Right kidney (tissue), 9 donors: ENCODE measurements at places on chromosomes 4 and X.

DNA sequence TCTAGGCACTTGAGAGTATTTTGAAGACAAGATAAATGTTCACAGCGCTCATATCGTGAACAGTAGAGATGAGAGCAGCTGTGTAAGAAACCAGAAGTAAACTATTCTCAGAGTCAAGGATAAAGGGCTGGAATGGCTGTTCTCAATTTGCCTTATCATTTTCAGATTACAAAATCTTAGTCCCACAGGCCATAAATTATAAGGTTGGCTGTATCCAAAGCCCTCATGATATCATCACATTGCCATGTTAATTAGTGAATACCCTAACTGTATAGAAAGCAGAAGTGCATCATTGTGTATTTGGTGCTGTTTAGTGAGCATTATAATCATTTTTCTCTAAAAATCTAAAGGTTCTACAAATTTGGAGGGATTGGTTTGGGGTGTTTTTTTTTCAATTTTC, 168.9 kb upstream of the EDNRA start:
- no peak for DNase-seq

- no peak for DNase-seq
Measured at GRCh38 chrX:147978931-147979330, 2.2 kb upstream of the FMR1NB start.

DNA sequence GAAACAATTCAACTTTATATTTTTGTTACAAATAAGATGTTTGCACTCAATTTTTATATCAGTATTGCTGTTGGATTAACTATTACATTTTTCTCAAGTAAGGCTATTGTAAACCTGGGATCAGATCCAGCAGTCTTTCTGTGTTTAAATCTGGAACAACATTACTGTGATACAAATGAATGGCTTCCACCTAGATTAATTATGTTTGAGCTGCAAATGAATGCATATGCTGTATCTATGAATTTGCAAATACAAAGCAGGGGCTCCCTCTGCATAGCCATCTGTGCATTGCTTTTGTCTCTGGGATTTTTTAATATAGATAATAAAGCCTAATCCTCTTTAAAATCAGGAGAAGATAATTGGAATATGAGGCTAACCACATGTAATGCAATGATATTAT, 69.8 kb upstream of the NEIL3 start:
- no peak for DNase-seq

DNA sequence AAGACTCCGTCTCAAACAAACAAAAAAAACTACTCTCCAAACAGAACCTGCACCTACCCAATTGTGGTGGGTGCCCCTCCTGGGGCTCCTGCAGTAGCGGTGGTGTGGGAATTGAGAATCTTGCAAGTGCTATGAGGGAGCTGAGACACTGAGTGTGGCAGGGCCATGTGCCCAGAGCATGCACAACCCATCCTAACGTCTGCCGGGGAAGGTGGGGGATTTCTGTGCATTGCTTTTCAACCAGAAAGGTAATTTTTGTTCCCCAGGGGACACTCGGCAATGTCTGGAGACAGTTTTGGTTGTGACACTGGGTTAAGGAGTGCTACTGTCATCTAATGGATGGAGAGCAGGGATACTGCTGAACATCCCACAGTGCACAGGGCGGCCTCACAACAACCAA, 35.7 kb downstream of the TBL1X start:
- DNase-seq = no peak

- DNase-seq = peak; percentile 82
Measured at GRCh38 chr4:3073158-3074077, 920 bp downstream of the HTT-AS start.

- no peak for DNase-seq
Measured at GRCh38 chr4:141309874-141310273, 89.2 kb downstream of the ZNF330 start.

DNA sequence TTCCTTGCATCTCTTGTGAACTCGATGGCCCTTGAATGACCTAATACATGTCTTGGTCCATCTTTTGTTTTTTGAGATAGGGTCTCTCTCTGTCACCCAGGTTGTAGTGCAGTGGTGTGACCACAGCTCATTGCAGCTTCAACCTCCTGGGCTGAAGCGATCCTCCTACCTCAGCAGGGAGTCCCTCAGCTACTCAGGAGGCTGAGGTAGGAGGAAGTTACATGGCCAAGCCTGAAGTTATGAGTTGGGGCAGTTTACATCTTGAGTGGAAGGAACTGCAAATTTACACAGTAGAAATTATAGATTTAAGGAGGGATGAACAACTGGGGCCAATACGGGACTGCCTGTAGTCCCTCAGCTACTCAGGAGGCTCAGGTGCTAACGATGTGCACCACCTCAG, 97.2 kb upstream of the METTL14 start:
- no peak for DNase-seq

DNA sequence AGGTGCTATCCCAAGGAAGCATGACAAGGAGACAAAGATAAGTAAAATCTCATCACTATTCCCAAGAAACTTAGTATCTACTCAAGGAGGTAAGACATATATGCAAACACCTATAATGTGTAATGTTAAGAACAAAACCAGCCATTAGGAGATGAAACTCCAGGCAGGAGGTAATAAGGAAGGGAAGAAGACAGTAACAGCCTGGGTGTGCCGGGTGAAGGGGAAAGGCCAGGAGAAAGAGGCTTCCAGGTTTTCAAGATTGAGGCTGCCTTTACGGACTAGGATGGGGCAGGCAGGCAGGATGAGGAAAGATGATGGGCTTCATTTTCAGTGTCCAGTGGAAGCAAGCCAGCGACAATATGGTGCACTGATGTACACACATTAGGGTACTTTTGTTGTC, 62.5 kb downstream of the LEF1 start:
- no peak for DNase-seq

DNA sequence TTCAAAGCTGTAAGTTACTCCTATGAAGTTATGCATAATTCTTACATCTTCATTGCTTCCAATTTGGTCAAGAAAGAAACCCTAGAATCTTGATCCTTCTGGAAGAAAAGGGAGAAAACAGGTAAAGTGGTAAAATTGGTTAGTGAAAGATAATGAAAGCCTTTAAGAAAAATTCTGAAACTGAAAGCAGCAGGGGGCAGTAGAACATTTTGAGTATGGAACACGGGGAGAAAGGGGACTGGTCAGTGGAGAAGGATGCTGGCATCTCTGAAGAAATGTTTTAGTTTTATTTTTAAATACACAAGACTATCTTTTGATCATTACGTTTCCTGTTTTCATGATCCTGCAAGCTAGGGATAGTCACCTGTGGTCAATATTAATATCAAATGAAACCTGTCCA, 54.3 kb downstream of the SLIT2 start:
- DNase-seq = no peak

DNA sequence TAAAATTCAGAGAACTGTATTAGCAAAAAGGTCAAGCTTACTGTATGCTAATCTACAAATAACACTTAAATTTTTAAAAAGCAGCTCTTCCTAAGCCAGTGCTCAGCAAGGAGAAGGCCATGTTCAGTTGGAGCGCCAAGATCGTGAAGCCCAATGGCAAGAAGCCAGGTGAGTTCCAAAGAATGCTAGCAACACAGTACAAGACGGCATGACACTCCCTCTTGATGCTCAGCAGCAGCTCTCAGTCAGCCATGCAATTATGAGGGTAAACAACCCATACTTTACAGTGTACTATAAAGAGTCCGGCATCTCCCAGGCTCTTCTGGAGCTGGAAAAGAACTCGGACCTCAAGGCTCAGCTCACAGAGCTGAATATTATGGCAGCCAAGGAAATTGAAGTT, 34.9 kb downstream of the STX18 start:
- no peak for DNase-seq

DNA sequence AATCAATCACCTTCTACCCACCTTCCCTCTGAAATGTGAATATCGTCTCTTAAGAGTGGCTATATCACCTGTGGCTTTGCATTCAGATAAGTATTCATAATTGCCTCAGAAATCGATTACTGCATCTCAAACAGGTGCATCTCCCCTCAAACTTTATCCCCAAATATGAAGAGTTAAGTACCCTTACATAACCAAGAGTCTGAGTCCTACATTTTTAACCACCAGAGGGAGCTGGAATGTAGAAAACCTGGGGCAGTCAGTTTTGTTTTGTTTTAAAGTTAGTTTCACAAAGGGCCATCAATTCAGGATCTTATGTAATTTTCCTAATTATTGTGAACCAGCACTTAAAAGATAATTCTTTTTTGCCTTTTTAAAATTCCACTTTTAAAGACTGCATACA, 5.7 kb downstream of the TCEANC start:
- no peak for DNase-seq

- DNase-seq = no peak
Measured at GRCh38 chr4:4480205-4480604, 61.6 kb downstream of the STX18 start.

DNA sequence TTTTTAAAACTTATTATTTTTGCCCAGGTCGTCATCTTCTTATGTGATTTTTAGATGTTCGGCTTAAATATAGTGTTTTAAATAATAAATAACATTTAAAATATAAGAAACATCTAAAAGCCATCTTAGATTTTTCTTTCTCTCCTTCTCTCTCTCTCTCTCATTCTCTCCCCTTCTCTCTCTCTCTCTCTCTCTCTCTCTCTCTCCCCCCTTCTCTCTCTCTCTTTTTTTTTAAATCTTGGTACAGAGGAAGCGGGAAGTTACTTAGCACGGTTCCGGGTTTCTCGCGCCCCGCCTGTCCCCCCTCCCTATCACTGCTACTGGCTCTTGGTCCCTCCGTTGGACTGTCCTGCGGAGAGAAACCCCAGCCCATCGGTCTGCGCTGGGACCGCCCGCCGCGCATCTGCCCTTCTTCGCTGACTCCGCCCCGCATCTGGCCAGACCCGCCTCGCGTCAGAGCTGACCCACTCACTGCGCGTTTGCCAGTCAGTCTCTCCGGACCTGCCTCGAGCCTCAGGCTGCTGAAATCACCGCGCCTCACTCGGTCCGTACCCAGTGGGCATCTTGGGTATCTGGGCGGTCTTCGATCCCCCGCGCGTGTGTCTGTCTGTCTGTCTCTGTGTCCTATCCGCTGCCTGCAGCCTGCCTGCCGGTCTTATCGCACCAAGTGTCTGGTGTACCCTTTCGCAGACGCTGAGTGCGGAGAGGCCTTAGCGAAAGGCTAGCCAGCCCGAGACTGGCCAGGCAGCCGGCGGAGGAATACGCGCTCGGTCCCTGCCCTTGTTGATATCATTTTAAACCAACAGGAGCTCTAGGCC, at the start of gene PABPC5:
TSS of gene PABPC5 (plus strand) at position 489 of the 818 bp plus-strand sequence. CDS start 739 bp downstream, outside the sequence.
- peak; percentile 82 for DNase-seq

- DNase-seq = no peak
Measured at GRCh38 chrX:28969126-28969525, 381.9 kb downstream of the IL1RAPL1 start.

- no peak for DNase-seq
Measured at GRCh38 chr4:118773429-118773792, 62.5 kb downstream of the SEC24D start.

DNA sequence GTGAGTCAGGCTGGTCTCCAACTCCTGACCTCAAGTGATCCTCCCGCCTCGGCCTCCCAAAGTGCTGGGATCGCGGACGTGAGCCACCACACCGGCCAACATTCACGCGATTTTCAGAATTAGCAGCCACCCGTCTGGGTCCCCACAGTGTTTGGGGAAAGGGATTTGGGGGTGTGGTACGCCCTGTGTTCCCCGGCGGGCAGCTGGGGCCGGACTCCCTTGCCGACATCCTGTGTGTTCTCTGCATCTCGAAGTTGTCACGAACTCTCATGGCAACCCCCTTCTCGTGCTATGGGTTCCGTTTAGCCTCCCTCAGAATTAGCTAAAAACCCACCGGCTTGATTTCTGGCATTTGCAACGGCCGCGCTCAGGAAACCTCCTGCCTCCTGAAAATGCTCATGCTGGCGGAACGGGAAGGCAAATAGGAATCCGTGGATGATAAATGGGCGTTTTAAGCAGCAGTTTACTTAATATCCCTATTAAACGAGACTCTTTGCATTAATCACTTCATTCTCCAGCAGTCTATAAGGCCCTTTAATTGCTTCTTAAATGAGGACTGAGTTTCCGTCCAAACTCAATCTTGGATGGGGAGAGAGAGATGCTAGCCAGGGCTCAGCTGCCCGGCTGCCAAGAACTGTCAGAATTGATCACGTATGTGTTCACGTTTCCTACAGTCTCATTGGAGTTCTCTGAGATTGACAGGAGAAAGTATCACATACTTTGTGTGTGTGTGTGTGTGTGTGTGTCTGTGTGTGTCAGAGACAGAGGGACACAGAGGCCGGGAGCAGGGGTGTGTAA, 78.9 kb upstream of the PPP2R3B start:
- DNase-seq = no peak

GRCh38 chr4:62204136-62204535, 1004.0 kb downstream of the ADGRL3 start:
- DNase-seq = no peak

- DNase-seq = no peak
Measured at GRCh38 chr4:184349283-184350039, 124.9 kb downstream of the IRF2 start.

- DNase-seq = no peak
Measured at GRCh38 chrX:153572601-153573000, 26.3 kb downstream of the CCNQ start.

- DNase-seq = peak; percentile 64
Measured at GRCh38 chr4:7805533-7806337, 133.9 kb downstream of the AFAP1 start.

GRCh38 chr4:66736606-66737005, 808.7 kb downstream of the CENPC start:
- no peak for DNase-seq

GRCh38 chr4:150181536-150181935, 103.3 kb downstream of the DCLK2 start:
- DNase-seq = no peak

- DNase-seq = no peak
Measured at GRCh38 chrX:121154858-121155404, 107.5 kb downstream of the GLUD2 start.

- DNase-seq = no peak
Measured at GRCh38 chr4:137370679-137371078, 161.6 kb downstream of the PCDH18 start.

GRCh38 chr4:88891636-88892035, 165.3 kb downstream of the FAM13A start:
- no peak for DNase-seq

GRCh38 chr4:153509724-153510123, 43.6 kb downstream of the TMEM131L start:
- no peak for DNase-seq

GRCh38 chr4:110003401-110004187, 90.9 kb downstream of the EGF start:
- DNase-seq = no peak

GRCh38 chr4:748461-748860, 42.8 kb downstream of the PCGF3 start:
- no peak for DNase-seq

DNA sequence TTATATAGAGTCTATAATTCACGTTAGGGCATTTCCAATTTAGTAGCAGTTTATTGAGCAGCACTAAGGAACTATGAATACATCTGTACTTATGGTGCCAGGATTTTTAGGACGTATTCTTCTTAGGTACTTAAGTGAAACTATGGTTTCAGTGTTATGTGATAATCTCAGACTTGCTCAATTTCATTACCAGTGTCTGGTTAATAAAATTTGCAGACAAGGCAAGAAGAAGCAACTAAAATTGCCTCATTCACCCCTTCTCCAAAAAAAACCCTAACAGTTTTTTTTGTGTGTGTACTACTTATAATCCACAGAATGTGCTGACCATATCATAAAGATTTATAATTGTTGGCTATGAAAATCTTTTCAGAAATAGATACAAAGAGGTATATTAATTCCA, 6.0 kb upstream of the CXCL10 start:
- DNase-seq = no peak
